ENCODE measurements at places on chromosomes 5 and 9.

- no peak for DNase-seq
Measured at GRCh38 chr5:97838214-97838613, 655.2 kb upstream of the RIOK2 start.

GRCh38 chr9:107945961-107946360, 456.4 kb upstream of the KLF4 start:
- DNase-seq: no peak

DNA sequence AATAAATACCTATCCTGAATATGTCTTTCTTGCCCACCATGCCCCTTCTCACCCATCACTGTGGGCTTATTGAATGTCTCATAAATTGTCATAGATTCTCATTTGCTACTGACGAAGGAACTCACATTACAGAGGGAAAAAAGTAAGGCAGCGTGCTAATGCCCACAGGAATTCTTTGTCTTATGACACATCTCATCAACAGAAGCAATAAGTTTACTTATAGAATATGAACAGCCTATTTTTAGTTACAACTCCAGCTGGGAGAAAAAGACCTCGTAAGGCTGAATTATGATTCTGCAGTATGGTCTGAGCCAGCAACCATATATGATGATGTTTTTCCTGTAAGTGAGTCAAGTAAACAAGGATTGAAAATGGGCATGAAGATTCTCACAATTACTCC, 22.4 kb upstream of the ATG10 start:
- DNase-seq: no peak

GRCh38 chr9:136019041-136019680, 58.0 kb upstream of the UBAC1 start:
- no peak for DNase-seq

GRCh38 chr9:136546697-136547501, 1.1 kb upstream of the NOTCH1 start:
- DNase-seq: no peak

- DNase-seq: no peak
Measured at GRCh38 chr5:80591352-80591751, 21.3 kb upstream of the ANKRD34B start.

GRCh38 chr5:51488803-51489642, 105.8 kb downstream of the ISL1 start:
- no peak for DNase-seq

- DNase-seq: no peak
Measured at GRCh38 chr5:96335873-96336272, 97.2 kb downstream of the PCSK1 start.

- no peak for DNase-seq
Measured at GRCh38 chr5:59835800-59836199, 57.7 kb downstream of the PDE4D start.

GRCh38 chr9:4126184-4126865, 173.5 kb downstream of the GLIS3 start:
- no peak for DNase-seq

DNA sequence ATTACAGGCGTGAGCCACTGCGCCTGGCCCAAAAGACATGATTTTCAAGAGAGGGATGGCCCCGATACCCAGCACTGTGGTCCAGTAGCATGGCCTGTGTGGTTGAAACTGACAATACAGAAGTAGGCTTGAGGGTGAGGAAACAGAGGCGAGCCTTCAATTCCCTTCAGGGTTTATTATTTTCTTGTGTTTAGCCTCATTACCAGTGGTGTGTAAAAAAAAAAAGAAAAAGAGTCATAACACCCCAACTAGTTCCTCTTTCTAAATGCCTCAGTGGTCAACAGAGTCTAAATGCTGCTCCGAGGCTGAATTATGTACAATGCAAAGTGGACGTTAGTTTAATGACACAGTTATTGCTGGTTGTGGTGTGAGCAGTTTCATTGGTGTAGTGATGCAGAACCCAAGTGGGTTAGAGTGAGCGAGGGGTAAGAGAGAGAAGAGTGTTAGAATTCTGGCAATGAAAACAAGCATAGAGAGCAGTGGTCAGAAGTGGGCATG, 58.8 kb downstream of the SNX30 start:
- no peak for DNase-seq

GRCh38 chr5:19301271-19301670, 686.7 kb downstream of the CDH18 start:
- DNase-seq: no peak

DNA sequence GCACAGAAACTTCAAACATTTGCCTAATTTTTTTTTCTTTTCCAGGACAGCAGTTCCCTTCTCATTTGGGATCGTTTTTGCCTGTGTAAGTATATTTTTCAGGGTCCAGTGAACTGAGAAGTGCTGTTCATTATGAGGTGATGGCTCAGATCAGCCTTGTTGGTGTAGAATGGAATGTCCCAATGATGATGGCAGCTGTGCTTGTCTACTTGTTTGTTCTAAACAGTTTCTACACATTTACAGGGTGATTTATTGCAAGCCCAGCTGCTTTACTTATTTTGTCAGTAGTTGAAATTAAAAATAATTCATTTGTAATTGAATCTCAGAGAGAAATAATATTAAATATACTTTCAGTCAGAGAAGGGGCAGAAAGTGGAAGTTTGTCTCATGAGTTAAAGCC, 337.6 kb upstream of the SEMA6A start:
- DNase-seq: no peak

- DNase-seq: no peak
Measured at GRCh38 chr5:159878988-159879471, 37.3 kb upstream of the ADRA1B start.

- DNase-seq: no peak
Measured at GRCh38 chr9:136849960-136850865, 1.0 kb downstream of the PHPT1 start.

- no peak for DNase-seq
Measured at GRCh38 chr5:154242964-154243376, 52.4 kb downstream of the GALNT10 start.

- DNase-seq: no peak
Measured at GRCh38 chr5:106860398-106861044, 810.2 kb downstream of the EFNA5 start.

GRCh38 chr5:159833088-159833487, 83.2 kb upstream of the ADRA1B start:
- no peak for DNase-seq

DNA sequence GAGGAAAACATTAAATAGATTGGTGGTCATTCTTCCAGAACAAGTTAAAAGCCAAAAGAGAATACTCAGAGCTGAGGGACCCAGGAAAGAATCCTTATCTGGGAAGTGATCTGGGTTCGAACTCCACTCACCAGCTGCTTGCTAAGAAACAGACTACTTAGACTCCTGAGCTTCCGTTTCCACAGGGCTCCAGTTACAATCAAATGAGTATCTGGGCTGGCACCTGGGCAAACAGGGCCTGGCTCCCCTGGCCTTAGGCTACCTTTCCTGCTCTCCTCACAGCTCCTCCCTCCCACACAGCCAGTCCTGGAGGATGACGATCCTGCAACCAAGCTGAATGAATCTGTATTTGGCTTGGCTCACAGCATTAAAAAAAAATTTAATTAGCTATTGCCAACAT, 2.5 kb downstream of the MAPK9 start:
- no peak for DNase-seq

DNA sequence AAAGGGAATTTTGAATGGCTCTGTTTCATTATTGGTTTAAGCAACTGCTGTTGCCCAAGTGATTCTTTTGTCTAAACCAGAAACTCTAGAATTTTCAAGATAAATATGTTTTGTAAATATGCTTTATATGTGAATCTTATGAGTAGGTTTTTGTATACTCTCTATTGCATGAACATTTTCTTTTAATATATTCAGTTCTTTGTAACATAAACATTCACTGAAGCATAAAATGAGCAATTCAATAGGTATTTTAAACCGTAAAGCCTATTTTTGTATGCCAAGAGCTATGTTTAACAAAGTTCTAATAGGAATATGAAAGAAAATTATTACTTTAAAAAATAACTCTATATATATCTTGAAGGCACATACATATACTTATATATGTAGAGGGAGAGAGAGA, 293.1 kb downstream of the PSAT1 start:
- DNase-seq: no peak

DNA sequence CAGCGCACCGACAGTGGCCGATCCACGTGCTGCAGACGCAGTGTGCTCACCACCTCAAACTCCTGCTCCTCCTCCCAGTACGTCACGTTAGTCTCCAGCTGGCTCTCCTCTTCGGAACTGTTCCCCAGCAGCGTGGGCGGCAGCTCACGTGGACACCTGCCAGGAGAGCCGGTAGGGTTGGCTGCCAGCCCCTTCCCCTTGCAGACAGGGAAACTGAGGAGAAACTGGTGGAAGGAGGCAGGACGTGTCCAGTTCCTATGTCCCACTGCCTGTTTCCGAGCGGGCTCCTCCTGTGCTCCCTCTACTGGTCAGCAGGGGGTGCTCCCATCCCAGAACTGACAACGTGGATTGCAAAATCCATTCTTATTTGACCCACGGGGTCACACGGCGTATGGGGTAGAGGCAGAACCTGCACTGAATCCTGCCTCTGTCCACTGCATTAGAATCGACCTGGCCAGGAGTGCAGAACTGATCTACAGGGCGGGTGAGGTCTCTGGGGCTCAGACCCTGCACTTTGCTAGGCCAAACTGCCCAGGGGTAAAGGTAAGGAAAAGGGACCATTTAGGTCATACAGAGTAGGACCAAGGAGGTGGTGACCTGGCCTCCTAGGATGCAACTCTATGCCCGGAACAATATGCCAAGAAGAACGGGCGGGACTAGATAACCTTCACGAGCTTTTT, 25.7 kb downstream of the PDGFRB start:
- no peak for DNase-seq

DNA sequence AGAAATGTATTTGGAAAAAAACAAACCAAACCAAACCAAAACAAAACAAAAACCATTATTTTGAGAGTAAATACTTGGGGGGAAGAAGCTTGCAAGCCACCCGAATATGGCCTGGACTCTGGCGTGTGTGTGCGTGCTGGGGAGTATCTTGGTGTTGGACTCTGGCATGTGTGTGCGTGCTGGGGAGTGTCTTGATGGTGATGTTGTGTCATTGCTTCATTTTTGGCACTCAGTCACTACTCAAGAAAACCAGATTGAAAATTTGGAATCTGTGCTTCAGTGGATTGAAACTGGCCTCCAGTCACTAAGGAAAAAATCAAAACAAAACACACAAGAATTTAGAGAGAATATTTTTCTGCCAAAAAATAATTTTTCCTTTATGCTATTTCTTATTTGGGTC, 76.1 kb downstream of the ARRDC3 start:
- no peak for DNase-seq

GRCh38 chr5:93034621-93035590, 546.1 kb downstream of the NR2F1-AS1 start:
- no peak for DNase-seq

DNA sequence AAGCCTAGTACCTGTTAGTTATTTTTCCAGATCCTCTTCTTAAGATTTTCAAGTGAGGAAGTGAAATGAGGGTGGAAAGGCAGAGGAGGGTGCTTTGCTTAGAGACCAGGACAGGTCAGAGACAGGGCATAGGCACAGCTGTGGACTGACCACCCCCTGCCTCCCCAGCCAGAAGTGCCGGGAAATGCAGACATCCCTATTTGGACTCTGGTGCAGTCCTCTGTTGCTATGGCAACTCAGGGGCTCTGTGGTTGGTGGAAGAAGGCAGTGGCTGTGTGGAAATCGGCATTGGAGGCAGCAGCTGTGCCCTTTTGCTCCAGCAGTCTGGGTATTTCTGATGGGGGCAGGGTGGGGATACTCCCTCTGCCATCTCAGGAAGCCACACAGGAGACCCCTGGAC, 43.3 kb upstream of the NDFIP1 start:
- no peak for DNase-seq

GRCh38 chr5:172052450-172053236, 46.2 kb upstream of the FBXW11 start:
- DNase-seq: no peak

- DNase-seq: no peak
Measured at GRCh38 chr5:89534331-89534730, 651.3 kb upstream of the MEF2C start.

GRCh38 chr9:134189470-134190231, 25.3 kb upstream of the RNU6ATAC start:
- no peak for DNase-seq

GRCh38 chr9:117354244-117354847, 60.5 kb downstream of the ASTN2 start:
- no peak for DNase-seq

GRCh38 chr9:4327504-4328191, 27.8 kb upstream of the GLIS3 start:
- no peak for DNase-seq

GRCh38 chr9:74771262-74771585, 116.5 kb downstream of the TRPM6 start:
- no peak for DNase-seq

GRCh38 chr5:126866851-126867636, 90.1 kb downstream of the LMNB1 start:
- no peak for DNase-seq

DNA sequence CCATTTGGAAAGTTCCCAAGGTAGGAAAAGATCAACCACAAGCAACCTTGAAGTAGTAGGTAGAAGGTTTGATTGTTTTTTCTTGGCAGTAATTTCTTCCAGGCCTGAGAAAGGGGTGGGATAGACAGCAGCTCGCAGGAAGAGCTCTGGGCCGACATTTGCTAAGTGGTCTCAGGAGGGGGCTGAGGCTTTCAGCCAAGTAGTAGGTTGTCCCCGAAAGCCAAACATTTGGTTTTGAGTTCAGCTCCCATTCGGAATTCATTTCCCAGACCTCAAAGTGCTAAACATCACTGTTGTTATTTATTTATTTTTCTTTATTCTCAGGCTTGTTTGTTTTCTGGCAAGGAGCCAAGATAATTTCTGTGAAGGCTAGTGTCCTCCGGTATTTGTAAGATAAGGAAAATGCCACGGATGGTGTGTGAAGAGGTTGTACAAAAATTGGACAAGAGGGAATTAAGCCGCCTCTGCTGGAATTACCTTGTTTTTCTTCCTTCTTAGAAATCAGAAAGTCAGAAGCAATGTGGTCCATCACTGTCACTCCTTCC, 112.1 kb downstream of the KIF4B start:
- DNase-seq: no peak

DNA sequence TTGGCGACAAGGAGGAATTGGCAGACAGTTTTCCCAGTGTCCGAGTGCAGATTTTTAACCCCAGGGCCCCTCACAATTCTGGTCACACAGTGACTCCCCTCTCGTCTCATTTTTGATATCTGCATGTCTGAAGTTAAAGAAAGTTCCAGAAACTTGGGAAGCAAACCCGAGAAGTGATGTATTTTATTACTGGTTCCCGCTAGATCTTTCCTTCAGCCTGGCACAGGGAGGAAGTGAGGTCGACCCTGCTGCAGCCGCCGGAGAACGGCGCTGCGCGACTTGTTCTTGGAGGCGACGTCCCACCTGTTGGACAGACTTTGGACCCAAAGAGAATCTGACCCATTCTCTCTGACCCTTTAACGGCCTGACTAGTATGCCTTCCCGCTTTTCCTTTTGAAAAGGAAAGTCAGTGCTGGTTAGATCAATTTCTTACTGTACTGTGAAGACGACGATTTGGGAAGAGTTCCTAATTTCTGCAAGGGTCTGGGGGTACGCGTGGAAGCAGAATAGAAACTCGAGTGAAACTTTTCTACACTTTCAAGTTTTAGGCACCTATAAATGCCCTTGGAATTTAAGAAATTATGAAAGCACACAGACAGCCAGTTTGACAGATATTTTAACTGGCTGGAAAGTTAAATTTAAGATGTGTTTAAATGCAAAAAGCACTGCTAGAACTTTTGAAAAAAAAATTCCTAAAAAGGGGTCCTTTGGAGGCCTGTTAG, 744 bp downstream of the OTULIN start:
- no peak for DNase-seq

GRCh38 chr9:93122721-93123221, 11.3 kb downstream of the NINJ1 start:
- no peak for DNase-seq

Measured in stimulated activated CD4-positive, alpha-beta T cell treated with anti-CD3 and anti-CD28 coated beads, Interleukin-1b, Interleukin-23, amount 100 ng/mL, for 1 hour (primary cell).